ENCODE measurements at places on chromosomes 7 and 10.
A peak's percentile ranks its signal among the peaks of the same experiment; 100 is the strongest.

GRCh38 chr7:132380059-132380458 is 196.2 kb downstream of the PLXNA4 start:
- DNase-seq = no peak

GRCh38 chr7:14639801-14640200 is 262.8 kb downstream of the DGKB start:
- DNase-seq = peak; percentile 36

DNA sequence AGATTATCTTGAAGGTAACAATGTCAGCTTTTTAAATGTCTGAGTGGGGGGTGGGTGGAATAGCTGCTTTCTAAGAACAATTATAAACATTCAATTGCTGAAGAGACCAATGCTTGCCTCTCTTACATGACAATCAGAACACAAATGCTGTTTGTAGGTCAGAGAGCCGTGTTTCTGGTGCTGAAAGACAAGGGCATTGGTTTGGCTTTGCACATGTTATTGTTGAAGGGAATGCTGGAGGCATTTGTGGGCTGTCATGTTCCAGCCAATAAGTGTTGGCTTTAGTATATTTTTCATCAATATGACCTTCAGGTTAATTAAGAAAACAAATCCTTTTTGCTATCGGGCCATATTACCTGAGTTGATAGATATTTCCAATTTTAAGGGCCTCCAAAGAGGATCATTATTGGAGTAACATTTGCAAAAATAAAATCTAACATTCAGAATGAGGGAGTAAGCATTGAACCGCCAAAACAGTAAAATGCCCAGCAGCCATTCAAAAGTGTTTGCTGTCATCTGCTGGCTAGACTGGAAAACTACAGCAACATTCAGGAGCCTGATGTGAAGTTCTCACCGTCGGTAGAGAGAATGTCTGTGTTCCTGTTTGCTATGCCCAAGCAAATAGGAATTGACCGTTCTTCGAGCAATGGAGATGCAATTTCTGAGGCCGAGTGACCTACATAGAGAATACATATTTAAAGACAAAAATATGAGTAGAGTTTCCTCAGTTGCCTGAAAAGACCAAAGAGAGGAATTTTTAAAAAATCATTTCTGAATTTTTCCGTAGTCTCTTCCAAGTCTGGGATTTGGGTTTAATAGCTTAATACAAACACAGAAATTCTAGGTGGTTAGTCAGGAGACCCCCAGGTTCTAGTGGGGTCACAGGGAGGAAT is 118.9 kb downstream of the APBB1IP start:
- DNase-seq = peak; percentile 1

GRCh38 chr10:12561720-12562119 is 212.4 kb downstream of the CAMK1D start:
- no peak for DNase-seq

DNA sequence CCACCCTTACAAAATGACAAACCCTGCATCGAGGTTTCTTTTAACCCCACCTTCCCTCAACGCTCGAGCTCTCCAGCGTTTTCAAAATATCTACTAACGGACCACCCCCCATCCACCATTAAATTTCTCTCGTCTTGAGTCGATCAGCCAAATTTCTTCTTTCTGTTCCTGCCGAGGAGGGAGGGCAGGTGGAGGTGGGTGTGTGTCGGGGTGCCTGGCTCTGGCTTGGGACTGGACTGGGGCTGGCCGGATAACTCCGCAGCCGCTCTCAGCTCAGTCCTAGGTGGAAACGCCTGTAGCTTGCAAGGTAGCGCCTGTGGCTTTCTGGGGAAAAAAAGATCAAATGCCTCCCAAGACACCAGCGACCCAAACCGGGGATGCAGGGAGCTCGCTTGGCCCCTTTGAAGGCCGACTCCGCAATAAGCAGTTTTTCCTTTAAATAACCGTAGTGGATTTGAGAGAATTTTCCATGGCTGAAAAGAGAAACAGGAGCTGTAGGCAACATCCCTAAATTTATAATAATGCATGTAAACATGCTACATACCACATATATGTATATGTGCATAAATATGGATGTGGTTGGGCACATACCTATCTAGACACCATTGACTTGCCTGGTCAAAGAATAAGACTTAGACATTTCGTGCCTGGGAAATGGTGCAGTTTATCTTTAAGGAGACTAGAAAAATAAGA is 1.9 kb upstream of the TMEM178B start:
- peak; percentile 48 for DNase-seq

- peak; percentile 86 for DNase-seq
Measured at GRCh38 chr7:155798673-155799439, 13.4 kb downstream of the SHH start.

DNA sequence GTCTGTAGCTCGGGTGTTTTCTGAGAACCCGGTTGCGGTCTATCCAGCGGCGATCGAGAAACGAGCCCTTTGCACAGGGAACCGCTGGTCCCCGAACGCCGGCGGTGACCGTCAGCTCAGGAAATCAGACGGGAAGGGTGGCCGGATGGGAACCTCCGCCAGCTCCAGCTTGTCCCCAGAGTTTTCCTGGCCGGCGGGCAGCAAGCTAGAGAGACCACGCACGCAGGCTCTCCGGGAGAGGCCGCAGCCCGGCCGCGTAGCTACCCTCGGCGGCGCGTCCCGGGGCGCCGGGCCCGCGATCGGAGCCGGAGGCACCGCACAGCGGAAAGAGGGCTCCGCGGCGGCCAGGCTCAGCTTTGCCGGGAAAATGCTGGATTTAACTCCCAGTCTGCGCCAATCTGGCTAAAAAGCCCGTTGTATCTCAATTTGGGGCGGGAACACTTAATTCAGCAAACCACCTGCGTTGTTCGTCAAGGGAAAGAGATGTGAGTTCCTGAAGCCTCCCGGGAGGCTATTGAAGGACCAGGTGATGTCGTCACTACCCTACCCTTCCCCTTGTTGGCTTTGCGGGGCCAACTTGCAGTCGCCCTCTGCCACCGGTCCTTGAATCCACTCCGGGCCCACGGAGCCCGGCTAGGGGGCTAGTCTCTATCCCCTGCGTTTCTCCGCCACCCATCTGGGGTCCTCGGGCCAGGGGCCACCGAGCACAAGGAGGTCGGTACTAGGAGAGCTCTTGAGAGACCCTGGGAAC is 859 bp upstream of the CH25H start:
- peak; percentile 12 for DNase-seq

DNA sequence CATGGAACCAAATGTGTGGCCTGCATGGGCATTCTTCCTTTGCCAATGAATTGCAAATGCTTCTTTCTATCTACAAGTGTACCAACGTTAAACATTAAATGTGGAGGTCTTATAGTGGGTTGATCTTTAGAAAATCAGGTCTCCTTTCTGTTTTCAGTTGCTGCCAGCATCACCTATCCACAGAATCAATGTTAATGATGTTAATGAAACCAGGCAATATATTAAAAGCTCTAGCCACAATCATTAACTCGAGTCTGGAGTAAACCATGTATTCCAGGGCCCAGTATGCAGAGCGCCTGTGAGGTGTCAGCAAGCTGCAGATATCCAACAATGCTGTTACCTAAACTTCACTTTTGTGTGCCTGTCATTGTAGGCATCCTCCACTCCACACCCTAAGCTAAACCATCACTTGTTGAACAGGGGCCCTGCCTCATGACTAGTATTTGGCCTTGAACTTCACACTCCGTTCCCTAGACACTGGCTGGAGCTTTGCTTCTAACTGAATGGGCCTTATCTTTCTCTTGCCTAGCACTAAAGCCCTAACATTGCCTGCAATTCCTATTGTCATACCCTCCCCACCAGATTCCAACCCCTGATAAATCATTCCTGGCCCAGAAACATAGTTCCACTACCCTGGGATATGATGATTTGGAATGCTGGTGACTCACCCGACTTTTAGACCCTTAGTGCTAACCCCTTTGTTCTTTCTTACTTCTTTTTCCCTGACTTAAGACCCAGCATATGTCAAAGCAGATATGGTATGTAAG is 24.3 kb upstream of the ITGB8 start:
- DNase-seq = no peak

GRCh38 chr10:76581506-76582256 is 1055.9 kb downstream of the KCNMA1 start:
- no peak for DNase-seq

GRCh38 chr7:47302560-47302959 is 279.4 kb downstream of the TNS3 start:
- no peak for DNase-seq

- DNase-seq = no peak
Measured at GRCh38 chr7:148809856-148810255, 74.2 kb downstream of the EZH2 start.

- DNase-seq = peak; percentile 86
Measured at GRCh38 chr10:77641788-77642397, 4.3 kb upstream of the KCNMA1 start.

- DNase-seq = peak; percentile 44
Measured at GRCh38 chr7:130598056-130598455, 70.5 kb downstream of the COPG2 start.

All from NCI-H345 (cell line).